ENCODE measurements at places on chromosomes 2 and 18.

GRCh38 chr2:212918336-212918735, 233.1 kb downstream of the IKZF2 start:
- DNase-seq = no peak

- peak; percentile 44 for DNase-seq
Observed at GRCh38 chr2:199471443-199472057, 13.8 kb upstream of the SATB2 start.

GRCh38 chr2:180077295-180077906, 70.3 kb upstream of the CWC22 start:
- DNase-seq = no peak

- DNase-seq = no peak
Observed at GRCh38 chr18:21663578-21663977, 41.0 kb downstream of the ABHD3 start.

DNA sequence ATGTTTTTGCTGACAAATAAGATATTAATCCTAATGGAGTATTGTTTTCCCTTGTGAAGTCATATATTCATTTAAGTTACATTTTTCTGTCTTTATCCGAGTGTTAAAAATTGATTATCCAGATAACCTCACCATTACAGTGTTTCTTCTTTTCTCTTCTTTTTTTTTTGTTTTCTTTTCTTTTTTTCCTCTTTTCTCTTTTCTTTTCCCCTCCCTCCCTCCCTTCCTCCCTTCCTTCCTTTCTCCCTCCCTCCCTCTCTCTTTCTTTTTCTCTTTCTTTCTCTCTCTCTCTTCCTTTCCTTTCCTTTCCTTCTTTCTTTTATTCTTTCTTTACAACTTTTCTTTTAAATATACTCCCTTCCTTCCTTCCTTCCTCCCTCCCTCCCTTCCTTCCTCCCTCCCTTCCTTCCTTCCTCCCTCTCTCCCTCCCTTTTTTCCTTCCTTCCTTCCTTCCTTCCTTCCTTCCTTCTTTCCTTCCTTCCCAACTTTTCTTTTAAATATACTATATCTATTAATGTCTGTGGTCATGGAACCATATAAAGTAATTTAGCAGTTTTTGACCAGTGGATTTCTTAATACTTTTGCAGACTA, 40.9 kb downstream of the UBE2E3 start:
- DNase-seq = no peak

- DNase-seq = no peak
Observed at GRCh38 chr2:241505781-241506201, 2.6 kb downstream of the STK25 start.

- DNase-seq = no peak
Observed at GRCh38 chr18:9765501-9765900, 57.4 kb downstream of the RAB31 start.

DNA sequence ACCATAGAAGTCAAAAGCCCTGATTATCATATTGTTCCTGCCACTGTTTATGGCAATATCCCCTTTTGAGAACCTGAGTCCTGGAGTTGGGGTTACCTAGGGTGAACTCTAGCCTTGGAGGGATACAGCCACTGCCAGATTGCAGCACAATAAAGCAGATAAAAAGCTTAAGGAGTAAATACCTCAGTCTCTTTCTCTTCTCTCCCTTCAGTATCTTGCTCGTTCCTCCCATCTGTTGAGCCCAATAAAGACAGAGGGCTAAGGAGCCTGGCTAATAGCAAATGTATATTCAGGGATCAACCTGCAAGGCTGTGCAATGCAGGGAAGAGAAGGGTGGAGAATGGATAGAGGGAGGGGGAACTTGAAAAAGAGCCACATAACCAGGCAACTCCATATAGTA, 8.0 kb upstream of the DPP4 start:
- DNase-seq = no peak

DNA sequence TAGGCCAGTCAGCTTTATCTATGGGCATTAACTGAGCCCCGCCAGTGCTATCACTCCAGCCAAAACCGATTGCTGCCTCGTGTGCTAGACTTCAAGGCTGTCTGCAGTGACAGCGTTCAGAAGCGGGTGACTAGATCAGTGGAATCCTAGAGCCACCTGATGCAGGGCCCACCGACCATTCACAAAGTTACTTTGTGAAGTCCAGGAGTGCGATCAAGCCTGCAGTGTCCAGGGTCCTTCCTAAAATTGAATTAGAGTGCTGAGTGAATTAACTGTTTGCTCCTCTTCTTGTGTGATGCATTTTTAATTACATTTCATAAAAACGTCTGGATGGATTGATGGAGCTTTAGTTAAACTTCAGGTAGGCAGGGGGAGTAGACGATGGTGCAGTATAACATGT, 13.9 kb downstream of the PCARE start:
- DNase-seq = no peak

DNA sequence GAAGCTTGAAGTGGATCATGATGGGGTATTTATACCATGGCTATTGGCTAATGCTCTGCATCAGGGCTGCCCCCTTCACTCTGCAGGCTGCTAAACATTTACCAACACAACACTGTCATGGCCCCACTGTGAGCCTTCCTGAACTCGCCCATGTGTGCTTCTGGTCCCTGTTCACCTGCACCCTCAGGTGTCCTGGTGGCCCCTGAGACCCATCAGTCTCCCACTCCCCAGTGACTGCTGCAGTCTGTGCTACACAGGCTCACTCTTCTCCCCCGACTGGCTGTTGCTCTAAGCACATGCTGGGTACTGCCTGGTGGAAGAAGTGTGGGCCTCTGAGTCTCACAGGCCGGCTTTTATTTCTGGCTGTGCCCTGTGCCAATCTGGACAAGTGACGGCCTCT, 183.0 kb upstream of the HS6ST1 start:
- DNase-seq = no peak

DNA sequence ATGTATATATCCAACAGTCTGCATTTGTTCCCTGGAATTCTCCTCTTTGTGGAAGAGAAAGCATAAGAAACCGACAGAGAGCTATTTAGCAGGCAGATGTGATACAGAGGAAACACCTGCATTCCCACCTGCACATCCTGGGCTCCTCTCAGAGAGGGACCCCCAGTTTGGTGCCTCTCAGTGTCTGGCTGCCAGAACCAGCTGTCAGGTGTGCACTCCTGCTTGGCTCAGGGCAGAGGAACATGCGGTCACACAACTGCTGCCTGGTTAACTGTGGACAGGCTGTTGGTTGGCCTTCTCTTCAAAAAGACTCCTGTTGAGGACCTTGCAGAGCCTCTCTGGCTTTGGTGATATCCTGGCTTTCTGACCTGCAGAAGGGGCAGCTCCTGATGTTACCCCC, 54.6 kb downstream of the ITGB6 start:
- no peak for DNase-seq

DNA sequence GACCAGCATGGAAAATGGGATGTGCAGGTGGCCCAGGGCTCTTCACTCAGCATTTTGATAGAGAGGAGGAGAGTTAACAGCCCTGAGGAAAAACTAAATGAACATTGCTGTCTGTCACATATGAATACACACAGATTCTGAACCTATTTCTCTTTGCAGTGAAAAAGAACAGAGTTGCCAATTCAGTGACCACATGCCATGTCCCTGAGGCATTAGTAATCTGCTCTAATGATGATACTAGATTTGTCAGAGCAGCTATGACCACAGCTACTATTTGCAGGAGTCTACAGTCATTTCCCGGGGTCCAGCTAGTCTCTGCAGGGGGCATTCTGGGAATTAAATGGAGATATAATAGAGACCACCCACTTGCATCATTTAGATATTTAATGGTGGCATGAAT, 267.6 kb downstream of the TMX3 start:
- DNase-seq = no peak

DNA sequence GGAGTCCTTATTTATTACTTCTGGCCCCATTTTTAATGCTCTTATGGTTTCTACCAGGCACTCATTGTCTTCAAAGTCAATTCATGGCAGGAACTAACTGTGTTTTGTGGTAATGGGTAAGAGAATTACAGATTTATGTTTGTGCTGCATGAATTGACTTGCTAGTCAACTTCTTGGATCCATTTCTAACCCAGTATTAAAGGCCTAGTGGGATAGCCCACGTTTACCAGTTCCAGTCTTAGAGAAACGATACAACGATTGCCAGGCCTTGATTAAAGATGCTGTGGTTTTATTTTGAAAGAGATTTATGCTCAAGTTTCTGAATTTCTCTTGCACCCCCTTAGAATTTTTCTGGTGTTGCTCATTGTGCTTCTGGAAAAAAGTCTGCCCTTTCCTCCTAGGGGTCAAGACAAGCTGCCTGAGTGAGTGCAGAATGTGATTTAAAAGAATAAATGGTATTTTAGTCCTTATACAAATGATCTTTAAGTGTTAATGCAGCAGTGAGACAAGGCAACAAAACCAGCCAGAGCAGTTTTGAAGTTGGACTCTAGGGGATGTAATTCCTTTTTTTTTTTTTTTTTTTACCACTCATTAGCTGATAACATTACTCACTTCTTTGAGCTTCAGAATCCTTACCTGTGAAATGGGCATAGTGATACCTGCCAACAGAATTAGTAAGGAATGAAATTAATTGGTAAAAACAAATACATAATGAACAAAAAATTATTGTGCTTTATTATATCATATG, 101.5 kb downstream of the ARHGAP15 start:
- no peak for DNase-seq

- DNase-seq = no peak
Observed at GRCh38 chr2:219538504-219538951, 5.1 kb downstream of the CHPF start.

DNA sequence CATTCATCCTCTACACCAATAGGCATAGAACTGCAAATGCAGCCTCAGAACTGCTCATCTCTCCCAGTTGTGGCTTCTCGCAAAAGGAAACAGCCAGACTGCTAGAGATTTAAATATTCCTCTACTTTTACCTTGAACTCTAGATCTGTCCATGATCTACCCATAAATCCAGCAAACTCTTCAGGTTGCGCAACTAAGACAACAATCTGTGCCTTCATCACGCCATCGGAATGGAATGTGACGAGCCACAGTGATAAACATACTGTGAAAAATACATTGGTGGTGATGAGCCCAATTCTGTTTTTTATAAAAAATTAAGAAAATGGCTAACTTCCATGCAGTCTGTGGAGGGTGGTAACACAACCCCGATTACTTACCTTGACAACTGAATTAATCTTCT, 626.7 kb downstream of the LRRTM4 start:
- no peak for DNase-seq

DNA sequence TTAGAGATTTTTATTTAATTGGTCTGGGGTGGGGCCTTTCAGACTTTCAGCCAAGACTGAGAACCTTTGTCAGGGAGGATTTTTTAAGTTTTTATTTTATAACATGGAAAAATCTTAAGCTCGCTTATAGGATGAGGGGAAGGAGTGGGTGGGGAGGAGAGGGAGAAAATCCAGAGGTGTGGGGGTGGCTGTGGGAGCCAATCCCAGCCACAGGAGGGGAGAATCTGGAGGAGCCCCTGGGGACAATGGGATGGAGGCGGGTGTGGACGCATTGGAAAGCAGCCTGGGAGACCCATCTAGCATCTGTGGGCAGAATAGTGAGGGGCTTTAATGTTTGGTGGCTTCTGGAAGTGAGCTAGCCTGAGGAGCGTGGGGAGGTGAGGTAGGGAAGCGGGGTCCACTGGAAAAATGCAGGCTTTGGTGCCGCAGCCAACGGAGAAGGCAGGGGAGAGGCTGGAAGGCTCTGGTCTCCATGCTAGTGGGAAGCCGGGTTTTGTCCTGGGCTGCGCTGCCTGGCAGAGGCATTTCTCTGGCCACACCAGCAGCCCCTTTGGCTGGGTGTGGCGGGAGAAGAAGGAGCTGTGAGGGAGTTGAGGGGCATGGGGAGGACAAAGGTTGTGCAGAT, 11.5 kb upstream of the INPP5D start:
- no peak for DNase-seq

DNA sequence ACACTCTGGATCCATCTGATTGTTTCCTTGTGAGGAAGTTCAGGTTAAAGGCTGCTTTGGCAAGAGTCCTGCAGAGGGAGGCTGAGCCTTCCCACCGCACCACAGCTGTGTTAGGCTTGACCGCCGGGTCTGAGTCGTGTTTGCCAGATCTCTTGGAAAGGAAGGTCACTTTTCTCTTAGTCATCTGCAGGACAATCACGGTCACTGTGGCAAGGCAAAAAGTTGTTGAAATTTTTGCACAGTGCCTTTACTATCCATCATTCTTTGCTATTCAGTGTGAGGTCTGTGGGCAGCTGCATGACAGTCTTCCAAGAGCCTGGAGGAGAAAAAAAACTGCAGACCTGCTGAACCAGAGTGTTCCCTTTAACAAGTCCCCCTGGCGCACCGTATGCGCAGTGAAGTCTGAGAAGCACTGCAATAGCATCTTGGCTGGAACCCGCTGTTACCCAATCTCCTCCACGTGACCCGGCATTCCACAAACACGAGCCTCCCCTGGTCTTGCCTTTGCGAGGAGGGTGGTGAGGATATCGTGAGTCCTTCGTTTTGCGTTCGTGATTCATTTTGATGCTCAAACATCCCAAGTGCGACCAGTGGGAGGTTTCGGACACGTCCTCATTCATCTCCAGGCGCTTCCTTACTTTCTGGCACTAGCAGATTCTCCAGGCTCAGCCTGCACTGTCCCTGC, 23.0 kb downstream of the BIN1 start:
- DNase-seq = peak; percentile 47

DNA sequence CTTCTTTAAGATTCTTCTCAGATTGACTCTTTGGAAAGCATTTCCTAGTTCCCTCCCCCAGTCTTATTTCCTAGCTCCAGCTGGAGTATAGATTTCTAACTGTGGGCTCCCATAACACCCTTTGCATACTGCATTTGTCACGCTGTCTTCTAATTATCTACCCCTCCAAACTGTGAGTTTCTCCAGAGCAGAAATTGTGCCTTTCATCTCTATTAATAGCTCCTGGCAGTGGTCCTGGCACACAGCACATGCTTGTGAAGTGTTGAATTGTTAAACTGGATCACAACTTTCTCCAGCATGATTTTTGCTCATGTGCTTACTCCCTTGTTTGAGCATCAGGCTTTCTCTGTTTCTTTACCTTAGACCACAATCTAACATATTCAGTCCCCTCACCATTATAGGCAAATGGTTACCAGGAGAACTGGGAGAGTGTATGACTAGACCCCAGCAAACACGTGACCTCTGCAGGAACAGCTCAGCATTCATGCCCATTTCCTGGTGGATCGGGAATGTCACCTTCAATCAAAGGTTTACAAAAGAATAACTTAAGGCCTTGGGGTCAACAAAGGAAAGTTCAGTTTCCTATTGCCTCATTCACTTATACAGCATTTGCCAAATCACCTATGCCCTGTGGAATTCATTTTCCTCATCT, 175.7 kb upstream of the TANK start:
- DNase-seq = no peak

DNA sequence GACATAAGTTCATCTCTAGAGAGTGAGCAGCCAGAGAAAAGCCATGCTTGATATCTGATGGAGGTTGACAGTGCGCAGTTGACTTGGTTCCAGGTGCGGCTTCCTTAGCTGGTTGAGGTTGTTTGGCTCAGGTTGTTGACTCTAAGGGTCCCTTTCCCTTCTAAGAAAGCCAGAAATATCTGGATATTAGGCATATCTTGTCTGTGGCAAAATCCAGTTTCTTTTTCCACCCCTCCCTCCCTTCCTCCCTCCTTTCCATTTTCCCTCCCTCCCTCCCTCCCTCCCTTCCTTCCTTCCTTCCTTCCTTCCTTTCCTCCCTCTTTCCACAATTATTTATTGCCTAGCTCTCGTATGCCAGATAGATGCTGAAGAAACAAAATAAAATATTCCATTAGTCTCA, 82.6 kb upstream of the TNP1 start:
- DNase-seq = no peak

All from inflammatory macrophage (primary cell).